NCI-H1694 (cell line): ENCODE measurements at places on chromosomes 2 and 18.

- no peak for DNase-seq
Observed at GRCh38 chr2:38549071-38549704, 53.5 kb downstream of the HNRNPLL start.

DNA sequence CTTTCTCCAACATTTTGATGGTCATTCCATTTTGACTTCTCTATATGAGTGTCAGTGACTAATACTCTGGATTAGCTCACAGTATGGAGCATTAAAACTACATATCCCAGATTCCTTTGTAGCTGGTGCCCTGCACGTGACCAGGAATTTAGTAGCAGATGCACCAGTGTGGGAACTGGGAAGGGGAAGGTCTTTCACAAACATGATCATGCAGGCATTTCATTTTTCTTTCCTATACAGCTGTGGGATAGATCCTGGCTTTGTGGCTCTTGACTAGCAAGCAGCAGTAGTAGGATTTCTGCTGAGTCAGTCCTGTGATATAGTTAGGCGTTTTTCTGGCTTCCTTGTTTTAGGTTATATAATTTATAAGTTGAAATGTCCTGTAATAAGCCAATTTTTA lies 971.0 kb upstream of the CDH2 start:
- peak; percentile 15 for DNase-seq

GRCh38 chr2:18125303-18125702 lies 246.8 kb downstream of the KCNS3 start:
- DNase-seq: no peak

- DNase-seq: no peak
Observed at GRCh38 chr2:128510701-128511397, 192.2 kb upstream of the HS6ST1 start.
